NCI-H510A (cell line): ENCODE measurements at places on chromosomes 5 and 9.

GRCh38 chr5:92659246-92659645 is 921.8 kb downstream of the NR2F1-AS1 start:
- no peak for DNase-seq

- DNase-seq = no peak
Measured at GRCh38 chr5:1647580-1647979, 123.8 kb upstream of the LPCAT1 start.

DNA sequence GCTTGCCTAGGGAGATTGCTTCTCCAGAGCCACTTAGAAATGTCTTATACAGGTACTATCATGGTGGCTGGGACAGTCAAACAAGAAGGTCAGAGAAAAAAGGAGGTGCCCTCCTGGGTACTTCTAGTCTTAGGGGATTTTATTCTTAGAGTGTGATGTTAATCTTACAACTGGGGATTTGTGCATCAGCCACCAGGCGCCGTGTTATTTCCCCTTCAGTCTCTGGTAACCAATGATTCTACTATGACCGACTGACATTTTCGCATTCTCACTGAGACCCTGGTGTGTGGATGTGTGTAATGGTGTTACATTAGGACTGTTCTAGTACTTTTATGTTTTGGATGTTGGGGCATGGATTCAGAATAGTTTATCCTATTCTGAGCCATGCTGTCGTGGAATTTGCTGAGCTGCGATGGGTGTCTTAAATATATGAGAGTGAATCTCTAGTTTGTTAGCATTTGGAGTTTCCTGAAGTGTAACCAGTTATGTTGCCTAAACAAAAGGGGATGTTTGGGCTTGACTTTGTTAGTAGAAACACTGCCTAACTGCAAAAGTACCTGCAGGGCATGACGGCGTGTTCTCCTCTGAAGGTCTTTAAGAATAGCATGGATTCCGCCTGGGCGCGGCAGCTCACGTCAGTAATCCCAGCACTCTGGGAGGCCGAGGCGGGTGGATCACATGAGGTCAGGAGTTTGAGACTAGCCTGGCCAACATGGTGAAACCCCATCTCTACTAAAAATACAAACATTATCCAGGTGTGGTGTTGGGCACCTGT is 175.2 kb upstream of the DAP start:
- no peak for DNase-seq

- no peak for DNase-seq
Measured at GRCh38 chr9:83935276-83935935, 14.2 kb upstream of the KIF27 start.

GRCh38 chr9:21322911-21323461 is 12.2 kb downstream of the KLHL9 start:
- no peak for DNase-seq

DNA sequence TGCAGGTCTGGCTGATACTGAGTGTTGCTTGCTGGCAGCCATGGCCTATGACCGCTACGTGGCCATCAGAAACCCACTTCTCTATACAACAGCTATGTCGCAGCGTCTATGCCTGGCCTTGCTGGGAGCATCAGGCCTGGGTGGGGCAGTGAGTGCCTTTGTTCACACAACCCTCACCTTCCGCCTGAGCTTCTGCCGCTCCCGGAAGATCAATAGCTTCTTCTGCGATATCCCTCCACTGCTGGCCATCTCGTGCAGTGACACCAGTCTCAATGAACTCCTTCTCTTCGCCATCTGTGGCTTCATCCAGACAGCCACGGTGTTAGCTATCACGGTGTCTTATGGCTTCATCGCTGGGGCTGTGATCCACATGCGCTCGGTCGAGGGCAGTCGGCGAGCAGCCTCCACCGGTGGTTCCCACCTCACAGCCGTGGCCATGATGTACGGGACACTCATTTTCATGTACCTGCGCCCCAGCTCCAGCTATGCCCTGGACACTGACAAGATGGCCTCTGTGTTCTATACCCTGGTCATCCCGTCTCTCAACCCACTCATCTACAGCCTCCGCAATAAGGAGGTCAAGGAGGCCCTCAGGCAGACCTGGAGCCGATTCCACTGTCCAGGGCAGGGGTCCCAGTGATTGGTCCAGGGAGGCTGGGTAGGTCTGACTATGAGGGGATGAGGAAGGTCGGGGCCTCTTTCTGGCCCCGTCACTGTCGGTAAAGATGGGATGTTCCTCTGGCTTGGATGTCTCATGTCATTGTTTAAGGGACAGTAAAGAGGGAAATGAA is 718 bp downstream of the OR5C1 start:
- no peak for DNase-seq

DNA sequence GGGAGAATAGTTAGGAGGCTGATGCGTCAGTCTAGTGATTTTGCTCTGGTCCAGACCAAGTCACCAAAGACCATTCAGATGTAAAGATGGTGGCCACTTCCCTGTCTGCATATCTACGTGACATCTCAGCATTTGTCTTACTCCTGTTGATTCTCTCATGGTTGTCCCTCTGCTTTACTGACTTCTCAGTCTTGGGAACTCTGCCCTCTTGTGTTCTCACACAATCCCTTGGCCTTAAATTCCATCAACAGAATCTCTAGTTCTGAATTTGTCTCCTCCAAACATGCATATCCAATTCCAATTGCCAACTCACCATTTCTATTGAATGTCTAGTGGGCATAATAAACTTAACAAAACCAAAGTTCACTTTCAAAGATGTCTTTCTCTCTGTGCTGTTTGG is 147.8 kb downstream of the SLC24A2 start:
- no peak for DNase-seq

DNA sequence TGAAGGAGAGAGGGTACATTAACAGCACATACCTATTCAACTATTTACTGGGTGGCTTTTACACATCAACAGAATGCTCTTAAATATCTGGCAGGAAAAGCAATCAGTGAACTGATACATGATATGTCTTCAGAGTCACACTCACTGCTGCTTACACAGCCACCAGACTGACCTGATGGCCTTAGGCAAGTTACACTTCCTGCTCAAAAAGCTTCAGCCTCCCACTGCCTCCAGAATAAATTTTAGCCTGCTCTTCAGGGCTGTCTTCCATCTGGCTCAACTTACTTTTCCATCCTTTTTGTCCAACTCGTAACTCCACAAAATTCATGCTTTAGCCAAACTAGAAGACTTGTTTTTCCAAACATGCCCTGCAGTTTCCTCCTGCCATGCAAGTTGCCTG is 10.7 kb downstream of the LOX start:
- DNase-seq = no peak

GRCh38 chr9:77829420-77829819 is 181.3 kb upstream of the GNA14 start:
- no peak for DNase-seq

DNA sequence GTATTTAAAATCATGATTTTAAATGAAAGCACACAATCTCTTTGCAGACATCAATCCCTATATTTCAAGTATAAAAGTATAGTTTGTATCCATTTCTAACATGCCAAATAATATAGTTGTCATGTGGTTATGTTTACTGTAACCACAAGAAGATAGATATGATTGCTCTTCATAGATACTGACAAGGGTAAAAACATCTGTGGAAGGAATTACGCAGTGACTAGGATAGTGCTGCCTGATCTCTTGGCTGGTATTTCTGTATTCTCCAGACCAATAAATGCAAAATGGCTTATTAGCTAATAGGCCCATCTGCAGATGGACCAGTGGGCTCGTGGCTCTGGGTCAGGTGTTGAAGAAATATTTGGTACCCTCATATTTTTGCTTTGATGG is 34.9 kb upstream of the FBN2 start:
- no peak for DNase-seq

- no peak for DNase-seq
Measured at GRCh38 chr5:6573651-6574101, 59.2 kb downstream of the NSUN2 start.

GRCh38 chr9:108528231-108528630 is 327.6 kb downstream of the ACTL7B start:
- DNase-seq = no peak

- DNase-seq = no peak
Measured at GRCh38 chr5:78605611-78606010, 43.0 kb downstream of the LHFPL2 start.

DNA sequence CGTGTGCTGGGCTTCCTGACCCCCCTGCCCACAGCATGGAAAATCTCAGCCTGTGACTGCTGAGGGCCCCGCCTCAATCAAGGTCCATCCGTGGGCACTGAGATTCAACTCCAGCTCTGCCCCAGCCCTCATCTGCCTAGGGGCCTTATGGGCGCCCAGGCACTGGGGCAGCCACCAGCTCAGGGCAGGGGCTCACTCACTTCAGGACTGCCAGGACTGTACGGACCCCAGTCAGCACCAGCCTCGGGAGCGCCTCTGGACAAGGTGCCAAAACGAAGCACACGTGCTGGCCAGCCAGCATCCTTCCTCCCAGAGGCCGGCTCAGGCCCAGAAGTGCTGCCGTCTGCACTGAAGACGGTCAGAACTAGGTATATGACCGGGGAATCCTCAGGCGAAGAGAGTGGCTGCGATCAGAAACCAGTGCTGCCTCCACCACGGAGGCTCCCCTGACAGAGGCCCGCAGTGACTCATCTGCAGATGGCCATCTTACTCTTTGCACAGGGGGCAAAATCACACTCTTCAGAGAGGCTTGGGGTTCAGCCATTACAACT is 19.6 kb downstream of the CLPTM1L start:
- DNase-seq = no peak

DNA sequence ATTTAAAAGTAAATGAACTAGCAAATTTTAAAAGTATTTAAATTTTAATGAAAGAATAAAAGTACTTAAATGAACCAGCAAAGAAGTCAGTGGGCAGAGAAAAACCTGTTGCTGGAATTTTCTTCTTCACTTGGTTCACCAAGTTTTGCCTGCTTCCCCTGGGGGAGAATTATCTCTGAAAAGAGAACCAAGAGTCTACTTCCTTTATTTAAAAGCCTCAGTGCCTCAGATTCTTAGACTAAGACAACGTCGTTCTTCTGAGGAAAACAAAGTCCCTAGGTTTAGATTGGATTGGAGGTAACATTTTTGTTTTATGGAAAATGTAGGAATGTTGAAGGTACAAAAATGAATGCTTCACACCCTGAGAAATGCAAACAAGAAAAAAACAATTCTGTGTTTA is 7.4 kb upstream of the KLF4 start:
- DNase-seq = no peak

DNA sequence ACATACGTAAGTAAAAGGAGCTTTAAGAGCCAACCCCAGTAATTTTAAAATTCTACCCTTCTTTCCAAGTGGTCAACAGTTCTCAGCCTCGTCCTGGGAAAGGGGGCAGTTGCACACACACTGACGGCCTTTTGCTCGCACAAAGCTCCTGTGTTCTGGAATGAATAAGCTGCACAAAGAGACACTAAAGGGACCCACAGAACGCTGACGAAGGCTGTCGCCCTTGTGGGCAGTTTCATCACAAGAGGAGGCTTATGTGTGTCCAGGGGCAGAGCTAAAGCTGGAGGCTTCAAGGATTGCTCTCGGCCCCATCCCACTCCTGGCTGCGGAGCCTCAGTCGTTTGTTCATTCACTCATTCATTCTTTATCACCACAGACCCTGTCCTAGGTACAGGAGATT is 67.0 kb upstream of the NEK6 start:
- DNase-seq = no peak

DNA sequence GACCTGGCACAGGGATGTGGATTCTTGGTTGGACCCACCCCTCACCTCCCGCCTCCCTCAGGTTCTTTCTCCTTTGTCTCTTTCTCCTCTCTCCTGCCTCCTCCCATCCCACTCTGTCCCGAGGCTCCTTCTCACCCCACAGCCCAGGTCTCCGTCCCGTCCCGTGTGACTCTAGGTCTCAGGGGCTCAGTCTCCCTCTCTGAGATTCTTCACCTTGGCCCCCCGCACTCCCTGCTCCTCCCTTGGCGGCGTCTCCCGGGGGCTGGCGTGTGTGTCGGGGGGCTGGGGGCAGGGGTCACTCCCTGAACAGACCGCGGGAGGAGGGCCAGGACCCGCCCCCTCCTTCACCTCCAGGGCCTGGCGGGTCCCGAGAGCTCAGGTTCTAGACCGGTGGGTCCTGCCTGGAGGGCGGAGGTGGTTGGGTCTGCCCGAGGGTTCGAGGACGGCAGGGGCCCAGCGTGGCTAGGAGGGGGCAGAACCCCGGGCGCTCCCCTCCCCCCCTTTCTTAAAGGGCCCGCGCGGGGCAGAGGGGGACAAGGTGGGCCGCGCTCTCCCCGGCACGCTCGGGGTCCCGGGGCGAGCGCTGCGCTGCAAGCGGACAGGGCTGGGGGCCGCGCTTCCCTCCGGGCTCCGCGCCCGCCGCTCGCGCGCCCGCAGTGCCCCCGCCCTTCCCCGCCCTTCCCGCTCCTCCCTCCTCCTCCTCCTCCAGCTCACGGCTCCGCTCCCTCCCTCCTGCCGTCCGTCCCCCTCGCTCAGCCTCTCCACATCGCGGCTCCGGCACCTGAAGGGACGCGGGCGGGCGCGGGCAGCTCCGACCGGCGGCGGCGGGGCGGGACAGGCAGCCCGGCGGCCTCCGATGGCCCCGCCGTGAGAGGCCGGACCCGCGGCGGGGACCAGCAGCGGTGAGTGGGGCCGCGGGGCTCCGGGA is at the start of gene PSD2:
TSS of gene PSD2 (plus strand) at position 735 of the 928 bp plus-strand sequence. CDS start 13,633 bp downstream, outside the sequence.
- DNase-seq = peak; percentile 33

DNA sequence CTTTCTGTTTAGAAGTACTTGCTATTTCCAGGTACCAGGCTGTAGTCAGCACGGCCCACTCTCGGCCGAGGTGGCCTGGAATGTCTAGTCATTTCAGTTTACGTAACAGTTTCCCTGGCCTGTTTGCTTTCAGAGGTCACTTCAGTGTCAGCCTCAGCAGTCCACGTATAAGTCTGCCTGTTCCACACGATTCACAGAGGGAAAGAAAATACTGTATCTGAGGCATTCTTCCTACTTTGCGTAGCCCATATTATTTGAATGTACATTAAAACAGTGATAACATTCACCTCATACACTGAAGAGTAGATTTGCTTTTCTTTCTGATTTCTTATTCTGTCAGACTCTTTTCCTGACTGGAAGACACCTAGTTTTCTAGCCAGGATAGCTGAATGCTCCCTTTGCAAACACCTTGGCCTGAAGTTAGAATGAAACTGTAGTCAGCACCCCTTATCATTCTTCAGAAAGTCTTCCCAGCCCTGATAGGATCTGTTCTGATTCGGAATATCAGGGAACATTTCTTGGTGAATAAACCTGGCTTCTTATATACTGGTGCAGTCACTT is 140.9 kb downstream of the AOPEP start:
- DNase-seq = peak; percentile 21

DNA sequence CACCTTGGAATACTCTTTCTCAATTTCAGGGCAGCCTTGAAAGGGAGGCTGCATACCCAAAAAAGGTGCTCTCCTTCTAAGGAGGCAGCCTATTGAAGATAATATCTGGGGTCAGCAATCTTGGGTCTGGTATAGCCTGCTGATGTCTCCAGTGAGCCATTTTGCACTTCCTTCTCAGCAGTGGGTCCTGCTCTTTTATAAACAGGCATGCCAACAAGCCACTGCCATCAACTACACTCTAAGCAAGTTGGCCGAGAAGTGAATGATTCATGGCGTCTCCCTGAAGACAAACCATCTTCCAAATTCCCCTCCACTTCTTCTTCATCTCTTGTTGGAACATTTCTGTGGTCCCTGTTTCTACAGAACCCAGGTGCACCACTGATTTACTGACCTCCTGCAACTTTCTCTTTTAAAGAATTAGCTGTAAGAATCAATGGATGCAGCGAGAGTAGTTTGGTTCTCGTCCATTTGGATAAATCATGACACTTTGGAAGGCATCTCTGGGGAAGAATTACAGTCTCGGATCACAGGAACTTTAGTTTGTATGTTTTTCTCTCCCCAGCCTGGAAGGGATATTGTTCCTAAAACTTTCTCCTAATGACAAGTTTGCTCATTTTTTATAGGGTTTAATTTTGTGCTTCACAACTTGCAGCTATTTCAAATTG is 108.3 kb downstream of the INSYN2B start:
- DNase-seq = no peak

- DNase-seq = no peak
Measured at GRCh38 chr5:157029457-157029856, 29.5 kb downstream of the HAVCR1 start.
